ENCODE measurements at places on chromosomes 5 and 9.

DNA sequence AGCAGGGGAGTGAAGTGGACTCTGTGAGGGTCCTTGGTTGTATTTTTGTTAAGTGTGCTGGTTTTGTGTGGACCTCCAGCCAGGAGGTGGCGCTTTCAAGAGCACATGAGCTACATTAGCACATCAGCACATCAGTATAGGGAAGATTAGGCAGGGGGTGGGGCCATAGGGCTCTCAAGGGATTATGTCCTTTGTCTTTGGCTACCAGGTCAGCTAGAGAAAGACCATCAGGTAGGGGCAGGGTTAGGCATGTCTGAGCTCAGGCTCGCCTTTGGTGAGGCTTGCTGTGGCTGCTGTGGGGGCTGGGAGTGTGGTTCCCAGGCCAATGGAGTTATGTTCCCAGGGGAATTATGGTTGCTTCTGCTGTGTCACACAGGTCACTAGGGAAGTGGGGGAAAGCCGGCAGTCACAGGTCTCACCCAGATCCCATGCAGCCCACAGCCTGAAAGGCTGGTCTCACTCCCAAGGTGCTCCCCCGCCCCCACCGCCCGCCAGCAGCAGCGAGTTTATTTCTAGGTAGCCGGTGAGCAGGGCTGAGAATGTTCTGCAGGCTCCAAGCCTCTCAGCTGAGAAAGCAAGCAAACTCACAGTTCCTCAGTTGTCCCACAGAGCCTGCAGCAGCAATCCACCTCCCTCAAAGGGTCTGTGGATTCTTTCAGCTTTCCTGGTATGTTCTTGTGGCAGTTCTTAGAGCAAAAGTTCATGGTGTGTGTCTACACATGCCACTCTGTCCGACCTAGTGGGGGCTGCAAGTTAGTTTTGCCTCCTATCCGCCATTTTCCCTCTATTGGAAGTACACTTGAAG is 13.7 kb downstream of the OR1J1 start:
- no peak for DNase-seq

DNA sequence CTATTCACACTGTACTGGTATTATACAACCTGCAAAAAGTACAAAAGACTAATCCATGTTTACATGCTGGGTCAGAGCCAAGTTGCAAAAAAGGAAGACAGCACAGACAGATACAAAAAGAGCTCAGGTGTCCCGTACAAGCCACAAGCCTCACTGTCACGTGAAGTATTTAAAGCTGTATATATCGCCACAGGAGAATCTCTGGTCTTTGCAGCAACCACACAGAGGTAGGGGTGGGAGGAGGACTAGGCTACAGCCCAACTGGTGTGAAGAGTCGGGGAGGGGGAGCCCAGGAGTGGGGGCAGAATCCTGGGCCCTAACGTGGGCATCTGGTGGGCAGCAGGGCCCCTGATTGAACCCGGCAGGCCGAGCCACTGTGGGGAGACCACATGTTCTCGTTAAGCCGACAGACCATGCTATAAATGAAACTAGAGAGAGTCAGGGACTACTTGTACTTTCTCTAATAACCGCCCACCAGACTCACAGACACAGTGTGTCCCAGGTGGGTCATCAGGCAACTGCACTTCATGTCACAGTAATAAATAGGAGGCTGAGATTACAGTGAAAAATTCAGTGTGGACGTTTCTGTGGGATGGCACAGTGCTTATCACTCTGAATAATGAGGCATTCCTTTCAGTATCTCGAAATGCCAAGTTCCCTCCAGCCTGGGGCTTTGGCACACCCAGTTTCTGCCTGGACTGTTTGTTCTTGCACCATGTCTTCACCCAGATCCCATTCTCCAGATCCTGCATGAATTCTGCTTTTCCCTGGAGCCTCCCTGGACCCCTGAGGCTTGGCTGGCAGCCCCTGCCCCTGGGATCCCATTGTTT is 79.3 kb upstream of the SH3PXD2B start:
- no peak for DNase-seq

GRCh38 chr5:159098603-159099436 is 896 bp downstream of the EBF1 start:
- no peak for DNase-seq

- DNase-seq: no peak
Measured at GRCh38 chr5:122702524-122702875, 72.4 kb upstream of the SNX2 start.

DNA sequence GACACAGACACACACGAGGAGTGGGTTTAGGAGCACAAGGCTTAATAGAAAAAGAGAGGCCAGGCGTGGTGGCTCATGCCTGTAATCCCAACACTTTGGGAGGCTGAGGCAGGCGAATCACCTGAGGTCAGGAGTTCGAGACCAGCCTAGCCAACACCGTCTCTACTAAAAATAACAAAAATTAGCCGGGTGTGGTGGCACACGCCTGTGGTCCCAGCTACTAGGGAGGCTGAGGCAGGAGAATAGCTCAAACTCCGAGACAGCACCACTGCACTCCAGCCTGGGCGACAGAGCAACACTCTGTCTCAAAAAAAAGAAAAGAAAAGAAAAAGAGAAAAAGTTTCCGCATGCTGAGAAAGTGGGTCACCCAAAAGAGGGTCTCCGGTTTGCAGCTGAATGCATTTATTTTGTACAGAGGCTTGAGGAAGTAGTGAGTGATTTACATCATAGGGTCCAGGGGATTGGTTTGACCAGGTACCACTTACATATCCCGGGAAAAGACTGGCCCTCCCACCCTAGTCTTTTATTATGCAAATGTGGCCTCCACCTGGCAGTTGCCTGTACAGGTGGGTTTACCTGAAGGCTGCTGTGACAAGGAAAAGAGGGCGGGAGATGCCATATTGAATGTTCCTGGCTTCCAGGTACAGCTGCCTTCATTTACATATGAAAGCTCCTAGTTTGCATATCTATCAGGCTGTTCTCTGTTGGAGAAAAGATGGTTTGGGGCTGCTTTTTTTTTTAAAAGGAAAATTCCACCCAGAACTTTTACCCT is 366.2 kb upstream of the GRAMD2B start:
- no peak for DNase-seq

- DNase-seq: no peak
Measured at GRCh38 chr5:165457859-165458481, 1952.6 kb downstream of the MAT2B start.

DNA sequence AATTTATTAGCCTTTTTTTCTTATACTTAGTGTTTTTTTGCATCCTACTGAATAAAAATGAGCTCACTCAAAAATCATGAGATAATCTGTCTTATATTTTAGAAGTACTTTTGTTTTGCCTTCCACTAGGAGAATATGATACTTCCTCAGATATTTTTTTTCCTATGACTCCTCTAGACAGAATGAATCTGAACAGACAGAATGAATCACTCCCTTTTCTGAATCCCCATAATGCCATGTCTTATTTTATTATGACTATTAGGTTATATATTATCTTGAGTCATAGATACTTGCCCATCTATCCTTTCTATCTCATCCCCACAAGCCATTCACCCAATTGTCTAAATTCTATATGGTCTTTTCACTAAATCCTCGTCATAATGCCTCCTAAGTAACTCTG is 134.6 kb downstream of the BRINP1 start:
- DNase-seq: no peak

GRCh38 chr5:137594717-137595116 is 95.6 kb upstream of the SPOCK1 start:
- no peak for DNase-seq

DNA sequence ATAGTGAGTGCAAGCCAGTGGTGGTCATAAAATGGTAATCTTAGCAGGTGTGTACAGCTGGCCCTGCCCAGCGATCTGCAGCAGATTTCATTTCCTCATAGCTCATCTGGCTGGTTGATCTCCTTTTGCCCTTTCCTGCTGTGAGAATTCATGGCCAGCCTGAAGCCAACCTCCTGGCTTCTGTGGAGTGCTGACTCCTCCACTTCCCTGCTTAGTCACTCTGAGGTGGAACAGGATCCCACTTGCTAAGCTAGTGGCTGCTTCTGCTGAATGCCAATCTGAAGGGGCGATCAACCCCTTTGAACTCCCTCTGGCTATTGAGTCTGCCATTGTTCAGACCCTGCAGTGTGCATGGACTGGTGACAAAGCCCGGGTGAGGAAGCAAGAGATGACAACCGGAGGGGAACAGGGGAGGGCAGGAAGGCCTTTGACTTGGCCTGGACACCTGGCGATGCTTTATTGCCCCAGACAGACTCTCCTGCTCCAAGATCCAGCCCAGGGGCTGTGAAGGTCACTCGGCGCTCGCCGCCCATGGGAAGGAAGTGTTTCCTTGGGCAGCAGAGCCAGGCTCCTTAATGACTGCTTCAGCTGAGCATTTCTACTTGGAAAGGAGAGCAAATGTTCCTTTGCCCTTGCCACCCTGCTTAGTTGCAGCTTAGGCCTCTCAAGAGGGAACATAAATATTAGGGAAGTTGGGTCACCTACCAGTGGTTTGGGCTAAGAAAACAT is 341.1 kb downstream of the ZSWIM6 start:
- DNase-seq: no peak

DNA sequence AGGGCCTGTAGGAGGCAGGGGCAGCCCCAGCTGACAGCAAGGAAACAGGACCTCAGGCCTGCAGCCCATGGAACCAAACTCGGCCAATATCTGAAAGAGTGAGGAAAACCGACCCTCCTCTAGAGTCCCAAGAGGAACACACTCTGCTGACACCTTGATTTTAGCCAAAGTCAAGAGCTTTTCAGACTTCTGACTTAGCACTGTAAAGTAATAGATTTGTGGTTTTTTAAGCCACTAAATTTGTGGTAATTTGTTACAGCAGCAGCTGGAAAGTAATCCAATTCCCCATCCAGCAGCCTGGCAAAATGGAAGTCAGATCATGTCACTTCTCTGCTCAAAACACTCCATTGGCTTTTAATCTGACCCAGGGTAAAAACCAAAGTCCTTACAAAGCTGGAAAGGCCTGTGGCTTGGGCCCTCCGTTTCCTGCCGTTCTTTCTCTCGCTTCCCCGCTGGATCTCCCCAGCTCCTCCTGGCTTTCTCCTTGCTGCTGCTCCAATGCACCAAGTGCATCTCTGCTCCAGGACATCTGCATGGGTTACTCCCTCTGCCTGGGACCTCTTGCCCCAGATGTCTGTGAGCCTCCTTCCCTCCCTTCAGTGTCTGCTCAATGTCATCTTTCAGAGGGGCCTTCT is 79.0 kb downstream of the C5orf15 start:
- DNase-seq: peak; percentile 20

- DNase-seq: no peak
Measured at GRCh38 chr9:100063185-100063584, 35.6 kb downstream of the ERP44 start.

DNA sequence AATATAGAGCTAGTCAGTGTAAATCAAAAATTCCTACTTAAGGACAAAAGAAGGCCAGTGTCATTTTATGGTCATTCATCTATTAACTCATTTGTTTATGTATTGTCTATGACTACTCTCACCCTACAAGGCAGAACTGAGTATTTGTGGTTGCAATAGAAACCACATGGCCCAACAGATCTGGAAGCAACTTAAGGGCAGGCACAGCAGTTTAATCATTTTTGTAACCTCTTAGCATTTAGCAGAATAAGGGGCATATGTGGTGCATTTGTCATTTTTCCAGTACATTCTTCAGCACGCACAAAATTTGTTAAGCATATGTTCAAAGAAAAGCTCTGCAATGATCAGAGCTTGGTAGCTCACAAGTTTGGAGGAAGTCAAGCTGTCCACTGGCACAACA is 1.1 kb downstream of the FKBP15 start:
- DNase-seq: no peak

- no peak for DNase-seq
Measured at GRCh38 chr5:151100681-151101080, 19.8 kb upstream of the TNIP1 start.

DNA sequence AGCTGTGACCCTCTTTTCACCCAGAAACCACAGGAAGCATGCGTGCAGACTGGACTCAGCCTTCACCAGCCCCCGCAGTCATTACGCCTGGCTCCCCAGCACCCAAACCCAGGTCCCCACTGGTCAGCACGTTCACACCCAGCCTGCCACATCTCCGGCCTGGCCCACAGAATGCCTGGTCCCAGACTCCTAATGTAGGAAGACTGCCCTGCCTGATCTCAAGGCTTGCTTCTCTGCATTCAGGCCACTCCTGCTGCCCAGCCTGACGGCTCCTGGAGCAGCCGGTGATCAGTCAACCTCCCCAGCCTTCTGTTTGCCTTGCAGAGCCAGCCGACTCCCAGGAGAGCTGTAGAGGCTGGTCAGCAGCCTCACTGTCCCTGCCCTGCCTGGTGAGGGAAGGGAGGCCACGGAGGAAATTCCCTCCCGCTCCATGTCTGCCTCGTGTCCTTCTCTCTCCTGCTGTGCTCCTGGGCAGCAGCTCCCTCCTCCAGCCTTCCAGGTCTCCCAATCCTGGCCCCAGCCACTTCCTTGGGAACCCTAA is 25.4 kb downstream of the ADAMTS2 start:
- peak; percentile 28 for DNase-seq

GRCh38 chr5:143019157-143019556 is 249.0 kb downstream of the ARHGAP26 start:
- no peak for DNase-seq

DNA sequence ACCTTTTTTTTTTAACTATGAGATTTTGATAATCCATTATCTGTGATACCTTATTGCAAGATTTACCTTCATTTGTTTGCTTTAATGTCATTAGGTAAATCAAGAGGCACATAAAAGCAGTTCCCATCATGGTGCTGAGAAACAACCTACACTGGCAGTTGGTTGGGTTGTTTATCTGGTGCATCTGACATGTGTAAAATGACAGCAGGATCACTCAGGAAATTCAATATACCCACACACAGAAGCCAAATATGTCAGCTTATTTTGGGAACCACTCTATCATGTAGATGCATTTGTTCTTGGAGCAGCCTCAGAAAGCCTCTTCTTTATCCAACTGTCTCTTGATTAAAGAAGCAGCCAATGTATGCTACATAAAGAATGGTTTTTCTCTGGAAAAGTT is 7.8 kb upstream of the CCDC192 start:
- DNase-seq: no peak

DNA sequence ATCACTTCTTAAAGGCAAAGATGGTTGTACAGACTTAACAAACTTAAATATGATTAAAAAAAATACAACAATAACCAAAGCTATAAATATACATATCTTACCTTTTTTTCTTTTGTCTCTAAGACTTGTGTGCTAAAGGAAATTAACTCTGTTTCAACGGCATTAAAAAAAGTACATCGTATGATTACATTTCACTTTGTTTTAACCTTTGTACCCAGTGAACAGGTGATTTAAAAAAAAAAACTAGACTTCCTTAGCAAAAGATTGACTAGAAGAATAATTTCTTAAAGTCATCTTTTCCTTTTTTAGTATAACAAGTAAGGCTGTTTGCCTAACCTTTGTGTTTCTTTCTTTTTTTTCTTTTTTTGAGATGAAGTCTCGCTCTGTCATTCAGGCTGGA is at the start of gene LRRC19:
LRRC19 (minus strand) TSS at position 182 of the 400 bp plus-strand sequence. CDS start 5,978 bp downstream, outside the sequence.
- no peak for DNase-seq

DNA sequence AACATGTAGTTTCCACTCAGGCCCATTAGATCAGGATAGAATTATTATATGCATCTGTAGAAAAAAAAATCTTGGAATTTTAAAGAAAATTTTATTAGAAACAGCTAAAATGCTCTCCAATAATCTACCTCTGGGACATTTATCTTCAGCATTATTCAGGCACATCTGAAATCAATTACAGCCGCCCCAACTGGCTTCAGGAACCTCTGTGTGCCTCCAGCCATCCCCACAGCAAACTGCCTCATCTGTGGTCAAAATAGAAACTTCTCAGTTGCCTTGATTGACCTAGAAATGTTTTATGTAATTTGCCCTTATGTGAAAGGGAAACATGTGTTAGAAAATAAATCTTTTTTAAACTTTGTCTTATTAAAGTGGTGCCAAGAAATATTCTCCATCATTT is 120.1 kb upstream of the LPAR1 start:
- DNase-seq: no peak

GRCh38 chr5:75412111-75412990 is 75.3 kb downstream of the HMGCR start:
- DNase-seq: no peak
